ENCODE measurements at places on chromosomes 5 and 9.

GRCh38 chr5:157113002-157113401, 4.2 kb upstream of the HAVCR2 start:
- DNase-seq: no peak

GRCh38 chr5:85868070-85868469, 749.7 kb upstream of the COX7C start:
- DNase-seq: no peak

DNA sequence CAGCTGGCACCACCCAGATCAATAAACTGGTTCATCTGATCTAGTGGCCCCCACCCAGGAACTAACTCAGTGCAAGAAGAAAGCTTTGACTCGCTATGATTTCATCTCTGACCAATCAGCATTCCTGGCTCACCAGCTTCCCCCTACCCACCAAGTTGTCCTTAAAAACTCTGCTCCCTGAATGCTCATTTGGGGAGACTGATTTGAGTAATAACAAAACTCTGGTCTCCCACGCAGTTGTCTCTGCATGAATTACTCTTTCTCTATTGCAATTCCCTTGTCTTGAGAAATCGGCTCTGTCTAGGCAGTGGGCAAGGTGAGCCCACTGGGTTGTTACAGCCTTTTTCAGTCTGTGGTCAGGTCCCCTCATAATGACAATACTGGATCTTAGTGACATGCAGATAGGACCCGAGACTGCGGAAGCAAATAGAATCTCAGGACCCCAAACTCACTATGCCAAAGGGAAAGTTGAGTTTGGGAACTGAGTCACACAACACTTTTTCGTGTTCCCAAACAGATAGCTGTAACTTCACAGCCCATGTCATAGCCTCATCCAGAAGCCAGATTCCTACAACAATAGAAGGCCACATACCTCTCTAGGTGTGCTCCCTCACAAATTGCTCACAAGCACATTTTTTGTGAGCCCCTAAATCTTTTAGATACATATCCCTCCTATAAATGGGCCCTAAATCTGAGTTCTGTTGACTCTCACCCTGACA, 175.2 kb upstream of the RAI14 start:
- no peak for DNase-seq

- no peak for DNase-seq
These were observed 112.5 kb upstream of the DMAC1 start for GRCh38 chr9:7912037-7912535.

- no peak for DNase-seq
These were observed 199.3 kb downstream of the MAN2A1 start for GRCh38 chr5:109888989-109889388.

Measured in cardiac fibroblast (primary cell).